ENCODE measurements at places on chromosomes 4 and X.
A peak's percentile ranks its signal among the peaks of the same experiment; 100 is the strongest.

- DNase-seq = no peak
These were observed 3.1 kb upstream of the L1CAM start for GRCh38 chrX:153889123-153889522.

DNA sequence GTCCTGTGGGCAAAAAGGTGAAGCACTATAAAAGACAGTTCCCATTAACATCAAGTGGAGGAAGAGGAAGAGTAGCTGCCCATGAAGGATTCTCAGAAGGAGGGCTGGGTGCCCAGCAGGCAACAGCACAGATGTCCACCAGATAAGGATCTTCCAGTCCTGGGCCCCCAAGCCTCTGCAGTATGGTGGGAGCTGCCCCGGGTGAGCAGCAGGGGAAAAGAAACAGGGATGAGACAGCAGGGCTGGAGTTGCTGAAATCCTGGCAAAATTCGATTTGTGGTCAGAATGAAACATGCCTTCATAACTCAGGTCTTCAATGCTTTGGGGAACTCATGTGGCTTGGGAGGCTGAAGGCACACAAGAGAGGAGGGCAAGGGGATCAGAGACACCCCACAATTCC, 94.6 kb downstream of the RASL11B start:
- DNase-seq = no peak

DNA sequence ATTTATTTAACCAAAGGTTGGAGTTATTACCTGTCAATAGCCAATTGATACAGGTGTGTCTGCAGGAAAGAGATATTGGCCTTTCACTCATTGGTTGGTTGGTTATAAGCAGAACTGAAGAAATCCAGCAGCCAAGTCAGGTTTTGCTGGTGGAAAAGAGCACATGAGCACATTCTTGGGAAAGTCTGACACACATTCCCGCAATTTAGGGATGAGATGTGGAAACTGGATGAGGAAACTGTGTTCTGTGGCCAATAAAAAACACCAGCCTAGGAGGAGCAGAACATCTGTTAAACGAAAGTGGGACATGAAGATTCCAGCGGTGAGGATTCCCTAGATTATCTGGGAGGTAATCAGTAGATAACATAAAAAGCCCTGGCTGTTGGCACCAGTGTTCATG, 567.4 kb upstream of the CPEB2 start:
- no peak for DNase-seq

DNA sequence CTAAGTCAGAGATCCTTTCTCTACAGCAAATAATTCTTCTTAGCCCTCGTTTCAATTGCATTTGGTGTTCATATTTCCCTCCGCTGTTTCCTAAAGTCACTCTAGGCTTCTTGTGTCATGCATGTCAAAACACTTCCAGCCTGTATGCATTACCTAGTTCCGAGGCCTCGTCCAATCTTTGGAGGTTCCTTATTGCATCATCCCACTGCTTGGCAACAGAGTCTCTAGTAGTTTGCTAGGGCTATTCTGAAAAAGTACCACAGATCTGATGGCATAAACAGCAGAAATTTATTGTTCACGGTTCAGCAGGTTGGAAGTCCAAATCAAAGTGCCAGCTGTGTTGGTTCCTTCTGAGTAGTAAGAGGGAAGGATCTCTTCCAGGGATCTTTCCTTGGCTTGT, 5.9 kb downstream of the H2BW2 start:
- no peak for DNase-seq

- no peak for DNase-seq
These were observed 318.2 kb downstream of the PPP1R2C start for GRCh38 chrX:42459735-42460134.

DNA sequence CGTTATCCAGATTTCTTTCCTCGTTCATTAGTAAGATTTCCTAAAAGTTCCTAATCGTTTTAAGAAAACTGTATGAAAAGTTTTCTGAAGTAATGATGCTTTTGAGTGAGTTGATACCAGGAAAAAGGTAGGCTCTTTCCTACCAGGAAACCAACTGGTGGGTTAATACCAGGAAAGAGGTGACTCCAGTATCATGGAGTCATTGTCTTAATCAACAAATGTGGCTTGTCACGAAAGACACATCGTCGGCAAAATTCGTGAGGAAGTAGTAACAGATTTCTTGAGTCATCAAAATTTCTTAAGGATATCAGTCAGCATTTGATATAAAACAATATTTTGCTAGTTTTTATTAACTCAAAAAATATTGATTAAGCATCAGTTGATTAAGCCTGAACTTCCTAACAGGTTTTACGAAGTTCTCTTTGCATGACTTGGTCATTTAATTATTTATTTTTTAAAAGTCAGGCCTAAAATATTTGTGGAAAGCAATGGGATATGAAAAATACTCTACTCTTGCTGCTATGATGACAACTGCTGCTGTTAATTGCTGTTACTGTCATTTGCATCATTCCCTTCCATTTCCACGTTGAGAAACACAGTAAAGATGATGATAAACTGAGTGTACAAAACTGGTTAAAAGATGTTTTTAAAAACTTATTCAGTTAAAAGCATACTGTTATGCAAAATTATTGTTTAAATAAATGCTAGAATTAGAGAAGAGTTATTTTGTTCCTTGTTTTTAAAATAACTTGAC, 3.2 kb upstream of the PPBP start:
- DNase-seq = no peak

GRCh38 chrX:105173071-105173470, 47.4 kb downstream of the TEX13A start:
- DNase-seq = no peak

- peak; percentile 86 for DNase-seq
These were observed 5.6 kb downstream of the FLNA start for GRCh38 chrX:154368630-154369448.

- no peak for DNase-seq
These were observed 221.3 kb downstream of the ANTXR2 start for GRCh38 chr4:79851625-79852304.

GRCh38 chr4:84931961-84932360, 34.5 kb downstream of the WDFY3 start:
- no peak for DNase-seq

GRCh38 chrX:58025979-58026378, 115.7 kb upstream of the ZXDA start:
- DNase-seq = no peak

DNA sequence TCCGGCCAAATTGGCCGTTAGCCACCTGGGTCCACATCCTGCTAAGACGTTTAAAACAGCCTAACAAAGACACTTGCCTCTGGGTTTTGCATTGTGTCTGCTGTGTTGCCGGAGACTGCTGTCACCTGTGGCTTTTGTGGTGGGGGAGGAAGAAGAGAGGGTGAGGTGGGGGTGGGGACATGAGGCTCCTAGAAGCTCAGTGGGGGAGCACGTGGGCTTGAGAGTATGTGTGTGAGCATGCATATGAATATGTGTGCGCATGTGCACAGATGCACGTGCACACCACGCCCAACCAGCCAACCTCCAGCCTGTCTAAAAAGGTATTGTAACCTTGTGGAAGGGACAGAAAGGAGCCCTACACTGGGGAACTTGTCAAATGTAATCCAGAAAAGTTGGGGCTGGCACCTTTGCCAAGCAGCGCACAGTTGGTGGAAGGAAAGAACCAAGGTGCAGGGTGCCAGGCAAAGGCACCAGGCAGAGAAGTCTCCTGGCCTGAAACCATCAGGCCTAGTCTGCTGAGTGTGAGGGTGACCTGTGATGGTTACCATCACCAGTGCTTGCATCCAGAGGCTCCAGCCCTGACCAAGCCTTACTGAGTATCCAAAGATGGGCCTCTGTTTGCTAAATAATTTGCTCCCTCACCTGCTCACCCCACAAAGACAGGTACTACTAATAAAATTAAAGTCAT, 10.1 kb upstream of the SASH3 start:
- DNase-seq = no peak

Measured in stimulated activated CD8-positive, alpha-beta memory T cell treated with anti-CD3 and anti-CD28 coated beads, Interleukin-4, amount 100 ng/mL, for 1 hour (primary cell).